ENCODE measurements at places on chromosomes 4 and X.

DNA sequence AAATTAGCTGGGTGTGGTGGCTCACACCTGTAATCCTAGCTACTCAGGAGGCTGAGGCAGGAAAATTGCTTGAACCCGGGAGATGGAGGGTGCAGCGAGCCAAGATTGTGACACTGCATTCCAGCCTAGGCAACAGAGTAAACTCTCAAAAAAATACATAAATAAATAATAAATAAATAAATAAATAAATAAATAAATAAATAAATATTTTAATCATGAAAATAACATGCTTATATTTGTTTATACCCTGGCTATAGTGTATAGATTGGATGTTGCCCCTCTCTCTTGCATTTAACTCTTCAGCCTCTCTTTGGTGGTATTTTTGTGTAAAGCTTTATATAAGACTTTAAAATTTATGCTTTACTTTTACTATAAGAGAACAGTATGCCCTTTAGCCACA, 51.8 kb downstream of the KCNIP4 start:
- no peak for DNase-seq

GRCh38 chrX:104697294-104697693, 131.3 kb downstream of the IL1RAPL2 start:
- no peak for DNase-seq

- no peak for DNase-seq
Measured at GRCh38 chr4:8427761-8428287, 12.7 kb downstream of the ACOX3 start.

DNA sequence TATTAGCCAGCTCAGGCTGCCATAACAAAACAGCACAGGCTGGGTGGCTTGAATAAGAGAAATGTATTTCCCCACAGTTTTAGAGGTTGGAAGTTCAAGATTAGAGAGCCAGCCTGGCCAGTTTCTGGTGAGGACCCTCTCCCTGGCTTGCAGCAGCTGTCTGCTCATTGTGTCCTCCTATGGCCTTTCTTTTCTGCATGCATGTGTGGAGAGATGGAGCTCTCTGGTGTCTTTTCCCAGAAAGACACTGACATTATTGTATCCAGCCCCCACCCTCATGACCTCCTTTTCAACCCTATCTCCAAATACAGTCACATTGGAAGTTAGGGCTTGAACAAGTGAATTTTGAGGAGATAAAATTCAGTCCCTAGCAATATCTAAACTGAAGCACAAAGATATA, 263.8 kb upstream of the PABPC4L start:
- peak; percentile 17 for DNase-seq

- no peak for DNase-seq
Measured at GRCh38 chr4:76993787-76994641, 44.5 kb downstream of the SEPTIN11 start.

DNA sequence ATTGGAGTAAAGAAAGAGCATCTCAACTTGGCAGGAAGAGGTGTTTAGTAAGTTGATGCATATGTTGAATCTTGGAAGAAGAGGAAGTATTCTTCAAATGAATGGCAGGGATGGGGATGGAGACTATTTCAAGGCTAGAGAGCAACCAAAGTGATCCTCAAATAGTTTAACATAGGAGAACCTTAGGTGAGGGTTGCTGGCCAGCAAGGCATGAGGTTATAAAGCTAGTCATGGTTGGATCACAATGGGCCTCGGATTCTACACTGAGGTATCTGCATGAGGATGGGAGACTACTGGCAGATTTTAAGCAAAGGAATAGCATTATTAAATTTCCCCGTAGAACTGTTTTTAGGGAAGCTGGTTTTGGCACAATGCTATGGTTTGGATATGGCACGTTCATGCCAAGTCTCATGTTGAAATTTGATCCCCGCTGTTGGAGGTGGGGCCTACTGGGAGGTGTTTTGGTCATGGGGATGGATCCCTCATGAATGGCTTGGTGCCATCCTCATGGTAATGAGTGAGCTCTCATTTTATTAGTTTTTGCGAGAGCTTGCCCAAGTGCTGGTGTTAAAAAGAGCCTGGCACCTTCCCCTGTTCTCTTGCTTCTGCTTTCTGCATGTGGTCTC, 41.9 kb upstream of the ETNPPL start:
- no peak for DNase-seq

DNA sequence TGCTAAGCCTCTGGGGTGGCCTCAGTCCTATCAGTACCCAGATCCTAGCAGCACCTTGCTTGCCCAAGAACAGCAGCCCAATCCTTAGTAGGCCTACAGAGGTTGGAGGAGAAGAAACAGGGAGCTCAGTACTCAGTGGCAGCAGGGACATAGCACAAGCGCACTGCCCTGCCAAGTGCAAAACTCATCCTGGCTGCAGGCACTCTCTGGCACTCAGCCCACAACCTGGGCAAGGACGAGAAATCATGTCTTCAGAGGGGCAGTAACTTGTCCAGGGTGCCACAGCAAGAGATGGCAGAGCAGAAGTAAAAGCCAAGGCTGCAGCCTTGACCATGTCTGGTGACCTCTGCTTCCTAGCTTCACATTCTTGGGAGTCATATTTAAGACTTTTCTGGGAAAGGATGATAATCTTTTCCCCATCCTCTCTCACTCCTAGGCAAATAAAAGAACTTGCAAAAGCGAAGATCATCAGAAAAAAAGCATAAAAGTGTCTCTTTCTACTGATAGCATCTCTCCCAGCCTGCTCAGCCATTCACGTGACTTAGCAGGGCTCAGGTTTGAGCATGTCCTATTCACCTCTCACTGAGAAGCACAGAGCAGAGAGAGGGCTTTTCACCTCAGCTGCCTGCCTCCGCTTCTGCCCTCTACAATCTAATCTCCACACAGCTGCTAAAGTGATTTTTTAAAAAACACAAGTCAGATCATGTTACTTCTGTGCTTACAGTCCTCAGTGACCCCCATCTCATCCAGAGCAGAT, 37.2 kb upstream of the MAGEA4 start:
- no peak for DNase-seq

DNA sequence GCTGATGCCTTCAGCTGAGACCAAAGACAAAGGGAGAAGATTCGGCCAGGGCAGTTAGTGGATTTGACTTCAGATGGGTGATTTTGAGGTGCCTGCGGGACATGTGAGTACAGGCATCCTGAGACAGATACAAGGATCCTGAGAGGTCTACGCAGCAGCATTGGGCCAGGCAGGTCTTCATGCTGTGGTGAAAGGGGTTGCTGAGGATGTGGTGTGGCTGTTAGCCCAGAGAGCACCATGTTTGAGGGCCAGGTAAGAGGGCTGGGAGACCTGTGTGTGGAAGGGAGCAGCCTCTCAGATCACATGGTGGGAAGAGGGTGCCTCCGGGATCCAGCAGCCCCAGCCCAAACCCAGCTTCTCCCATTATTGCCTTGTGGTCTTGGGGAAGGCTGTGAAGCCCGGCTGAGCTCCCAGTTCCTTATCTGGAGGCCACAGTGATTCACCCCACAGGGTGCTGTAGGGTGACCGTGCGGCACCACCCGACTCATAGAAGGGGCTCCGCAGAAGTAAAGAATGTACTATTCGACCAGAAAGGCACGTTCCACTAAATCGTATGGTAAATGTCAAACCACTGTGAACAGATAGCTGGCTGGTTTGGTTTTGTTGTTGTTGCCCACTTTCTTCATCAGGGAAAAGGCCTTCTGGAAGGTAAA, 27.7 kb upstream of the TADA2B start:
- no peak for DNase-seq

DNA sequence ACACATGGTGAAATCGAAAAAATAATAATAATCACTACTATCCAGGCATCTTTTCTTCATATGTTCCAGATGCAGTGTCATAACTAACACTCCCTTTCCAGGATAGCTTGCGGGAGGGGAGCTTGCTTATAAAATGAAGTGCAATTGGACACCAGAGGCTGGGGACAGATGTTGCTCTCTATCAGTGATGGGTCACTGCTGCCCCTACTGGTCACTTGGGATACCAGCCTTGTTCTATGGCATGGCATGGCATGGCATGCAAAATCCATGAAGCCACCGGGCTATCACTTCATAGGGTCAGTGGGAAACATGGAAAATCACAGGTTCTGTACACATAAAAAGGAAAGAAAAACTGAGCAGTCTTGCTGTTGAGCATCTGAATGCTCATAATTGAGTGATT, 168.1 kb downstream of the GLRA2 start:
- peak; percentile 22 for DNase-seq

- peak; percentile 91 for DNase-seq
Measured at GRCh38 chr4:76251441-76252270, at the start of gene FAM47E. TSS of gene FAM47E (plus strand) at chr4:76251721. CDS start at chr4:76251747, 26 bp downstream.

DNA sequence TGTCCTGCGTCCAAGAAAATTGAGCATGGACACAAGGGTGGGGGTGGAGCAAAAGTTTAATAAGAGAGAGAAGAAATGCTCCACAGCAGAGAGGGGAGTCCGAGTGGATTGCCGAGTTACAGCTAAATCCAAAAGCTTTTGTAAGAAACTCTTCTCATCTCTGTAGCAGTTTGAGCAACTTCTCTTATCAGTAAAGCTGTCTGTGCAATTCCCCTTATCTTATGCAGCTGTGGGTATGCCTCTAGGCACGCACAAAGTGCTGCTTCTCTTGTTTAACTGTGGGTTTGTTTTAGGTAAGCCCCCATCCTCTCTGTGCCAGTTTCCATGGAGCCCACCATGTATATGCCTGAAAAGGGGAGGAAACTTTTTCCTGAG, 44.8 kb downstream of the HMGB2 start:
- no peak for DNase-seq

- DNase-seq: no peak
Measured at GRCh38 chr4:67546004-67546356, 677 bp upstream of the CENPC start.

GRCh38 chr4:153438916-153439756, 27.0 kb upstream of the TMEM131L start:
- DNase-seq: no peak

GRCh38 chr4:98919996-98920395, 8.9 kb downstream of the EIF4E start:
- DNase-seq: no peak

- no peak for DNase-seq
Measured at GRCh38 chr4:38788317-38788716, 5.5 kb upstream of the TLR10 start.

- DNase-seq: no peak
Measured at GRCh38 chrX:136825771-136826170, 45.0 kb upstream of the ARHGEF6 start.

DNA sequence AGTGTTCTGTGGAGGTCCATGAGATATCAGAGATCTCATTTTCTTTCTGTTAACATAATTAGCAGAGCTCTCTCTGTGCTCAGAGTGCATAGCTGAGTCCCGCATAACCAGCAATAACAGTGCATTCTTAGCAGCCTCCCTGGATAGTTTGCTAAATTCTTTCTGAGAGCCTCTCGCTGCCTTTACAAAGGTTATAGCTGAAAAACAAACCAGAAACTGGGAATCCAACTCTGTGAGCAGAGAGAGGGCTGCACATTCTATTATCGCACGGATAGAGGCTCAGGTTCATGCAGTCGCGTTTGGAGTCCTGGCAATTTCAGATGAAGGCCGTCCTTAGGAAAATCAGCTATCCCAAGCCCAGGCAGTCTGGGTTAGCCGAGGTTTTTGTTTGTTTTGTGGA, 1.2 kb downstream of the ENPP6 start:
- DNase-seq: no peak

Data from glutamatergic neuron (in vitro differentiated cells).